ENCODE measurements at places on chromosomes 3 and 15. TPM values are rescaled to one million over a fixed set of nuclear protein-coding genes. Genes with fewer than 3 reads are reported as not detected.

The GPX1 gene
- 395 TPM for total RNA-seq

The RETNLB gene
- not detected for total RNA-seq

The GMPS gene
- 85.4 TPM for total RNA-seq

The PIF1 gene
- 5.0 TPM for total RNA-seq

The EFCC1 gene
- total RNA-seq, result not detected

The MGLL gene
- 78.1 TPM for total RNA-seq

The GPR171 gene
- not detected for total RNA-seq

The ZNF660 gene
- 2.5 TPM for total RNA-seq

The SIDT1 gene
- not detected for total RNA-seq
